ENCODE measurements at places on chromosomes 2 and 18.

DNA sequence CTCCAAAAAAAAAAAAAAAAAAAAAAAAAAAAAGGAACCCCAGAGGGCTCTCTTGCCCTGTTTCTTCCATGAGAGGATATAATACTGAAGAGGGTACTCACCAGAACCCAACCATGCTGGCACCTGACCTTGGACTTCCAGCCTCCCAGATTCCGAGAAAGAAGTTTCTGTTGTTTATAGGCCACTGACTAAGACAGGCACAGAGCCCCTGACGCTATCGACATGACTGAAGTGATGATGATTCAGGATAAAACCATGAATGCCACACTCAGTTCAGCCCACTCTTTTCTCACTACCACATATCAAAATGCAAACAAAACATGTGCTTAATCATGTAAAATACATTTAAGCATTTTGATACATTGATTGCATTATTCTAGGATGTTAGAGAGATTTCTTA lies 66.1 kb upstream of the CDCA7 start:
- peaks cover 10% of the 10 kb centered on the region for H3K4me1 ChIP-seq
- no peaks in the 10 kb centered on the region for H3K36me3 ChIP-seq
- H3K27ac ChIP-seq, result no peak overlapping the region
- H3K4me3 ChIP-seq, result no peak overlapping the region

DNA sequence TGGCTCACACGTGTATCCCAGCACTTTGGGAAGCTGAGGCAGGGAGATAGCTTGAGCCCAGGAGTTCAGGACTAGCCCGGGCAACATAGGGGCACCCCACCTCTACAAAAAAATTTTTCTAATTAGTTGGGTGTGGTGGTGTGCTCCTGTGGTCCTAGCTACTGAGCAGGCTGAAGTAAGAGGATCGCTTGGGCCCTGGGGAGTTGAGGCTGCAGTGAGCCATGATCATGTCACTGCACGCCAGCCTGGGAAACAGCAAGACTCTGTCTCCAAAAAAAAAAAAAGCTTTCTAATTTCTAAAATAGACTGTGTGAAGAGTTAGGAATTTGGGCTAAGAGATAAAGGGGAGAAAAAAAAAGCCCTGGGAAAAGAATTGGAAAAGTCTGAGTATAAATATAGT lies 51.9 kb upstream of the NAB1 start:
- no peaks in the 10 kb centered on the region for H3K27me3 ChIP-seq
- no peak overlapping the region for H3K27ac ChIP-seq
- no peaks in the 10 kb centered on the region for H3K36me3 ChIP-seq
- no peak for DNase-seq
- H3K4me3 ChIP-seq, result no peak overlapping the region

DNA sequence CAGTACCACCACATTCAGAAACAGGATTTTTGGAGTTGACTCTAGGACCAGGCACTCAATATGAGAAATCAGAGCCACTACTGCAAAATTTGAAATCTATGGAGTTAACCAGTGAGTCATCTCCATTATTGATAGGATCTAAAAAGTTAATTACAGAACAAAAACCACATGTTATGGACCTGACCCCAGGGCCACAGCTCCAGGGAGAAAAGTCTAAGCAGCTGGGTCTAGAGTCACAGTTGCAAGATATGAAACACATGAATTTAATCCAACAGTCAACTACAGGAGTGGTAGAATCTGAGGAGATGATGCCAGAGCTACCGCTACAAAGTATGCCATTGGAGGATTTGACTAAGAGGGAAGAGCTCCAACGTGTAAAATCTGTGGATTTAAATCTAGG lies 13.4 kb upstream of the ZNF512 start:
- H3K36me3 ChIP-seq, result no peaks in the 10 kb centered on the region
- H3K4me3 ChIP-seq, result no peak overlapping the region
- H3K4me1 ChIP-seq, result no peaks in the 10 kb centered on the region
- DNase-seq, result no peak

GRCh38 chr18:49875783-49876182 lies 62.5 kb upstream of the ACAA2 start:
- no peak overlapping the region for H3K4me3 ChIP-seq
- no peak overlapping the region for H3K27ac ChIP-seq
- H3K27me3 ChIP-seq, result no peaks in the 10 kb centered on the region
- peaks cover 4% of the 10 kb centered on the region for H3K36me3 ChIP-seq

DNA sequence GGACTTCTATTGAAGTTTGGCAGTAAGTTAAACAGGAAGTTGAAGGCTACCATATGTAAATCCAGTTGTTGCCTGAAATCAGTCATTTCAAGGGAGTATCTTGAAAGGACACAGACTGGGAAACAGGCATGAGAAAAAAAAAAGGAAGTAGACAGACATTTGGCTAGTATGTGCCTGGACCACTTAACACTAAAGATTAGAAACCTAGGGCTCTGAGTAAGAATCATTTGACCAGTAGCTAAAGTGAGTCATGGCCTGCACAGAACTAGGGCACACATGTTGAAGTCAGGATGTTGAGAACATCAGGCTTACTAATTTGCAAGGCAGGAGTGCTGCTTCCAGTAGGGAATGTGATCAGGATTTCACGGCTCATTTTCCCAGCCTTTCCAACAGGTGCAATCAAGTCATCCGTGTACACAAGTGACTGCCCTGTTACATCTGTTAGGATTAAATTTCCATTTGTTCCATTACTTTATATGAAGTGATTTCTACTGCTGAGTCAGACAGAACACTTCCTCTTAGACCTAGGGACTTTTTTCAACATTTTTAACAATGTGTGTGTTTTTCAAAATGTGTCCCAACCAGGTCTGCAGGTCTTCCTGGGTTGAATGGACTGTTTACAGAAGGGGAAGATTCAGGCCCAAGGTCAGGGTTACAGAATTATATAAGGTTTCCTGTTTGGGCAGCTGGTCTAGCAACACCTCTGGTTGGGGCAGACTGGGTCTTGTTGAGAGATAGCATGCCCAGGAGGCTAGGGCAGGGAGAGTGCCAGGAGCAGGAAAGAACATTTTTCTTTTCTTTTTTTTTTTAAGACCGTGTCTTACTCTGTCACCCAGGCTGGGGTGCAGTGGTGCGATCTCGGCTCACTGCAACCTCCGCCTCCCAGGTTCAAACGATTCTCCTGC lies 145.6 kb downstream of the TGIF1 start:
- no peaks in the 10 kb centered on the region for H3K27me3 ChIP-seq
- H3K4me3 ChIP-seq, result peak overlapping the region; percentile 41
- no peaks in the 10 kb centered on the region for H3K36me3 ChIP-seq
- H3K4me1 ChIP-seq, result peaks cover 59% of the 10 kb centered on the region
- H3K27ac ChIP-seq, result peak overlapping the region; percentile 86
- DNase-seq, result peak; percentile 79

- no peak overlapping the region for H3K27ac ChIP-seq
- H3K27me3 ChIP-seq, result no peaks in the 10 kb centered on the region
- no peaks in the 10 kb centered on the region for H3K36me3 ChIP-seq
- DNase-seq, result no peak
- no peak overlapping the region for H3K4me3 ChIP-seq
- H3K4me1 ChIP-seq, result no peaks in the 10 kb centered on the region
Observed at GRCh38 chr2:8870441-8870840, 33.0 kb upstream of the KIDINS220 start.

DNA sequence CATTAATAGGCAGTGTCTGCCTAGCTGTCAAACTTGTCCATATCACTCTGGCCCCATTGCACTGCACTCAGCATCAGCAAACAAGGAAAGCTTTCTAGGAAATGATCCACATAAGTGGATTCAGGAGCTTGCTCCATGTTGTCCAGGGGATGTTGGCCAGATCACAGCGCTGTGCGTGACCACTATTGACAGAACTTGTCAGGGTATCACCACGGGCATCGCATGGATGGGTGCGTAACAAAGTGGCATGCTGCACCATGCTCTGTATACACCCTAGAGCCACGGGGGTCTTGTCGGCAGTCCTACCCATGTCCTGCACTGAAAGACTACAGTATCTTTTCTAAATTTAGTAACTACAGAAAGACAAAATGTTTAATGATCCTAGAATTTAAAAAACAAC lies 15.6 kb downstream of the SATB2 start:
- H3K4me1 ChIP-seq, result no peaks in the 10 kb centered on the region
- DNase-seq, result no peak
- no peaks in the 10 kb centered on the region for H3K27me3 ChIP-seq
- H3K4me3 ChIP-seq, result no peak overlapping the region

DNA sequence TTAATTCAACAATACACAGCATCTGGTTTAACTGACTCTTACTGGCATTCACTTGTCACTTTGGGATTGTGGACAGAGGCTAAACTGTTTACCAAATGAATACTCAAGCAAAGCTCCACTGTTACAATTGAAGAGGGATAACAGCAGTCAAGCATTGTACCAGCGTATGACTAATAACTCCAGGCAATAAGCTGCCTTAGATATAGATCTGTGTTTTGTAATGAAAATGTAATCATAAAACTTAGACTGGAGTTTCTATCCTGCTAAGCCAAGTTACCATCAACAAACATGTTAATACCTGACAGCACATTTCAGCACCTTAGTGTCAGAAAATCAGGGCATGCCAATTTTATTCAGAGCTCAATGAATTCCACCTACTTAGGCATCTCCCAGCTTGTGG lies 889.5 kb downstream of the EPHA4 start:
- no peaks in the 10 kb centered on the region for H3K36me3 ChIP-seq
- no peak overlapping the region for H3K27ac ChIP-seq
- no peak overlapping the region for H3K4me3 ChIP-seq
- H3K4me1 ChIP-seq, result no peaks in the 10 kb centered on the region
- H3K27me3 ChIP-seq, result no peaks in the 10 kb centered on the region

- peaks cover 25% of the 10 kb centered on the region for H3K4me1 ChIP-seq
- peak; percentile 69 for DNase-seq
- peaks cover 8% of the 10 kb centered on the region for H3K27me3 ChIP-seq
- H3K27ac ChIP-seq, result peak overlapping the region; percentile 85
- no peak overlapping the region for H3K4me3 ChIP-seq
Observed at GRCh38 chr2:240249423-240250149, 109.1 kb upstream of the OTOS start.

GRCh38 chr2:200856806-200857205 lies 7.7 kb downstream of the CLK1 start:
- H3K4me1 ChIP-seq, result peaks cover 60% of the 10 kb centered on the region
- peaks cover 91% of the 10 kb centered on the region for H3K36me3 ChIP-seq
- DNase-seq, result no peak
- no peak overlapping the region for H3K27ac ChIP-seq

DNA sequence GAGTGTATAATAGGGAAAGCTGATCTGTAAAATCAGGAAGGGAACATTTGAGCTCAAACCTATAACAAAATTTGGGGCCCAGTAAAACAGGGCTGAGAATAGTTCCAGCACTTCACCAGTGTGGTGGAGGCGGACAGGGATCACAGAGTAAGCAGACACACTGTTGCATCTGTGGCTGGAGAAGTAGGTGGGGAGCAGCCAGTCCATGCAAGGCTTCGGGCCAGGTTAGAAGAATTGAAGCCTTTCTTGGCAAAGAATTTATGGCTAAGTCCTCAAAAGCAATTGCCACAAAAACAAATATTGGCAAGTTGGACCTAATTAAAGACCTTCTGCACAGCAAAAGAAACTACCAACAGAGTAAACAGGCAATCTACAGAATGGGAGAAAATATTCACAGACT lies 93.8 kb upstream of the ZBTB14 start:
- DNase-seq, result no peak
- H3K4me1 ChIP-seq, result no peaks in the 10 kb centered on the region
- H3K4me3 ChIP-seq, result no peak overlapping the region
- no peaks in the 10 kb centered on the region for H3K27me3 ChIP-seq
- H3K36me3 ChIP-seq, result no peaks in the 10 kb centered on the region

DNA sequence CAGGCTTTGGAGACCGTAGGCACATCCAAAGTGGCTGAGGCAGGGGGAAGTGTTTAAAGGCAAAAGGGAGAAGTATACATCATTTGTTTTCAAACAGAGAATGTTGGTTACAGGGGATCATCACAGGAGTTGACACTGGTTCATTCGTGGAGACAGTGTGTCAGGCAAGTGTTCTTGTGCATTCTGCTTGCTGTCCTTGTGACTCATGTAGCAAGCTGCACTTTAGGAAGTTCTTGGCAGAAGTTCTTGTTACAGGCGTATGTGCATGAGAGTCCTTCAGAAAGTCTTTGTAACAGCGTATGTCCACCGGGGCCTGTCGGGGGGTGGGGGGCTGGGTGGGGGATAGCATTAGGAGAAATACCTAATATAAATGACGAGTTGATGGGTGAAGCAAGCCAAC lies 36.5 kb upstream of the B4GALT6 start:
- no peak for DNase-seq
- H3K36me3 ChIP-seq, result no peaks in the 10 kb centered on the region
- H3K27ac ChIP-seq, result no peak overlapping the region
- H3K4me3 ChIP-seq, result no peak overlapping the region

All from stomach (tissue), 19 donors.